ENCODE measurements at places on chromosomes 3 and 15. TPM values are rescaled to one million over a fixed set of nuclear protein-coding genes. Genes with fewer than 3 reads are reported as not detected.

DMXL2 gene
- 120 TPM for total RNA-seq

ZIC4 gene
- total RNA-seq: 3.0 TPM

APH1B gene
- 28.4 TPM for total RNA-seq

PYGO1 gene
- total RNA-seq: 8.5 TPM

CLRN1 gene
- not detected for total RNA-seq

MASP1 gene
- total RNA-seq: 7.4 TPM

DNAJA4 gene
- 96.8 TPM for total RNA-seq

FBXW12 gene
- 1.9 TPM for total RNA-seq

SPATA12 gene
- not detected for total RNA-seq

ITPKA gene
- 37.8 TPM for total RNA-seq

KCNH8 gene
- 14.8 TPM for total RNA-seq

DNA sequence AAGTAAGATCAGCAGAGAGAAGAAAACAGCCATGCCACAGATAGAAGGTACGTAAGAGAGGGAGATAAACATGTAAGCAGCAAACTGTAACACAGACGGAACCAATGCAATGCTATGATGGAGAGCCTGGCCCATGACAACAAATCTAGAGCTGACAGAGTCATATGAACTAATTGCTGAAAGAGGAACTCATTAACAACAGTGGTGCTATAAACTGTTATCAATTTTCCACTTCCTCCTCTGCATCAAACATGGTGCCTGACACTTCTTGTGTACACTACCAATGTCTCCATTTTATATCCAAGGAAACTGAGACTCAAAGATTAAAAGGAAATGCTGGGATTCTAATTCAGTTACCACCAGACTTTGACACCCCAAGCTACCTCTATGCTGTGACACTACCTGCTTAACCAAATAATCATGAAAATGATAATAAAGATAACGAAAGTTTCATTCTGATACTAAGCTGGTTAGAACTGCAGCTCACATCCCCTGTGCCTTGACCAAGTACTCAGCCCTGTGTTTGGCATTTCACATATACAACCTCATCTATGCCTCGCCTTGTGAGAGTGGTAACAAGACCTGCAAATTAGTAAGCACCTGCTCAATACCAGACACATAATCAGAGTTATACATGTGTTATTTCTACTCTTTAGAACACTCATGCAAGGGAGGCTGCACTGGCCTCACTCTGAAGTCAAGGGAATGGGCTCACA lies 79.3 kb downstream of the ANO10 start:
- DNase-seq: no peak

- DNase-seq: no peak
Observed at GRCh38 chr3:127030508-127031412, 47.8 kb downstream of the PLXNA1 start.

DNA sequence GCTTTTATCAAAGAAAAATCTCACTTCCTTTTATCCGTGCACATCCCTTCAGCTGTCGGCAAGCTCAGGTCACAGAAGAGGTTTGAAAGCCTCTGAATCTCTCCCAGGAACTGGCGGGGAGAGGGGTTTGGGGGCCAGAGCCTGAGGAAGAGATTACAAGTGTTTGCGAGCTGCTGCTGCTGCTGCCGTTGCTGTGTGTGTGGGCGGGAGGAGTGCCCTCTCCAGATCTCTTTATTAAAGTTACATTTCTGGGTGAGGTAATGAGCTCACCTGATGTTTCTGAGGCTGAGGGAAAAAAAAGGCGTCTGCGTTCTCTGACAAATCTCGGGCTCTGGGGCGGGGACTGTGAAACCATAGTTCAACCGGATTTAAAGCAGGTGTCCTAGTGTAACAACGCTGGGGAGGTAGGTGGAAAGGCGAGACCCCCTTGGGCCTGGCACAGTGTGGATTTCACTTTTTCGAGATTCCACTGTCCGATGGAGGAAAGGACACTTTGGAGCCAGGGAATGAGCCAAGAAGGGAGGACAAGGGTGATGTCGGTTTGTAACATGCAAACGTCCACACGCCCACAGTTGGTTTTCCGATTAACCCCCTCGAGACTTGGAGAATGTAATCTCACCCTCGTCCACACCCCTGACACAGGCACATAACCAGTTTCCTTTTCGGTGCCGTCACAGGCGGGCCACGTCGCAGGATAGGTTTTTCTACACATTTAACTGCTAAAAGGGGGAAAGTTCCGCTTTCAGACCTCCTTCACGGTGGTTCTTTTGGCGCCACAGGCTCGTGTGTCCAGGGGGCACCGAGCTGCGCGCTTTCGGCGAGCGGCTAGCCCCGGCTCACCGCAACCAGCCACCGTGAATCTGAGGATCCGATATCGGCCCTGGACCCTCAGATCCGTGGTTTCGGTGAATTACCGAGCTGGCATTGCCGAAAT lies 2.1 kb downstream of the ALCAM start:
- DNase-seq: peak; percentile 19

- DNase-seq: no peak
Observed at GRCh38 chr15:66808181-66808824, 106.3 kb downstream of the SMAD6 start.

- DNase-seq: no peak
Observed at GRCh38 chr3:126191246-126191645, 10.9 kb upstream of the ALDH1L1 start.

GRCh38 chr15:49946681-49947080 lies 172.4 kb downstream of the ATP8B4 start:
- no peak for DNase-seq

DNA sequence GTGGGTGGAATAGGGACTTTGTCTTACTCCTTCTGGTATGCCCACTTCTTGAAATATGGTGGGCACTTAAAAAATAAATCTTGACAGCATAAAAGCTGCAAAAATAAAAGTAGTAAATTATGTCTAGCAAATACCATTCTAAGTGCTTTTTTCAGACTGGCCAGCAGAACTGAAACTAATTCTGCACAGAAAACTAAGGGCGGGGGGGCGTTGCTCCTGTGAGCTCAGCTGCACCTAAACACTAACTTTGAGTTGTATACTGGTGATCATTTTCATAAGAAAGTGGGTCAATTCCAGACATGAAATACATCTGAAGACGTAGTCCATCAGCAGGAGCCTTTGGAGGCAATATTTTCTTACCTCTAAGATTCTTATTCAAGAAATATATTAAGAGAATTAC lies 114.8 kb downstream of the WDR76 start:
- no peak for DNase-seq

GRCh38 chr15:98684436-98684835 lies 36.1 kb downstream of the IGF1R start:
- no peak for DNase-seq

- DNase-seq: no peak
Observed at GRCh38 chr15:80058044-80058443, 1.4 kb upstream of the ZFAND6 start.

GRCh38 chr3:128623762-128624176 lies 26.8 kb downstream of the RPN1 start:
- no peak for DNase-seq

GRCh38 chr15:73931441-73931840 lies 5.2 kb downstream of the LOXL1 start:
- no peak for DNase-seq

- DNase-seq: no peak
Observed at GRCh38 chr3:21421096-21421495, 329.9 kb downstream of the ZNF385D start.

DNA sequence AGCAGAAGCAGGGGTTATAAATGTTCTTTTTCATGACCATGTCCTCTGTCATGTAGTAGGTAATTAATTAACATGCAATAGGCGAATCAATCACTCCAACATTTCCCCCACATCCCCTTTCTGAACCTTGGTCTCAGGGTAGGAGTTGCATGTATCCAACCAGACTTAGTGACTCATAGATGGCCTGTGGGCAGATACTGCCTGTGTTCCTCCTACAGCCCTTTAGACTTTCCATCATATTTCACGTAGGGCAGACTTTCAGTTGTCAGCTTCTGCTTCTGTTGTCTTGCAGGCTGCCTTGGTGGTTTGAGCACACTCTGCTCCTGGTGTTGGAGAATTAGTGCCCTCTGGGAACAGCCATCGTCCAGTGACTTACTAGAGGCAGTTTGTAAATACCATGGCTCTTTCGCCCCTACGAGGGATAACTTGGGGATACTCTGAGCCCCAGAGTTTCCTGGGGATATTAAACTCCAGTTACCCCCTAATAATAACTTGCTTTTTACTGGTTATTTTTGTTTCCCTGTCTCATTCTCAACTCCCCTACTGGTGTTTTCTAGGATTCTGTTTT lies 244.4 kb downstream of the EDEM1 start:
- no peak for DNase-seq

- no peak for DNase-seq
Observed at GRCh38 chr15:34896183-34896582, 73.4 kb downstream of the AQR start.

- DNase-seq: no peak
Observed at GRCh38 chr3:140719841-140720614, 42.2 kb downstream of the TRIM42 start.

GRCh38 chr15:48090666-48091065 lies 30.1 kb upstream of the SLC24A5 start:
- no peak for DNase-seq

- no peak for DNase-seq
Observed at GRCh38 chr15:45402955-45403877, 24.9 kb upstream of the GATM start.

Data from dorsolateral prefrontal cortex (tissue), 122 donors.